ENCODE measurements at places on chromosomes 11 and 22.
A peak's percentile ranks its signal among the peaks of the same experiment; 100 is the strongest.

DNA sequence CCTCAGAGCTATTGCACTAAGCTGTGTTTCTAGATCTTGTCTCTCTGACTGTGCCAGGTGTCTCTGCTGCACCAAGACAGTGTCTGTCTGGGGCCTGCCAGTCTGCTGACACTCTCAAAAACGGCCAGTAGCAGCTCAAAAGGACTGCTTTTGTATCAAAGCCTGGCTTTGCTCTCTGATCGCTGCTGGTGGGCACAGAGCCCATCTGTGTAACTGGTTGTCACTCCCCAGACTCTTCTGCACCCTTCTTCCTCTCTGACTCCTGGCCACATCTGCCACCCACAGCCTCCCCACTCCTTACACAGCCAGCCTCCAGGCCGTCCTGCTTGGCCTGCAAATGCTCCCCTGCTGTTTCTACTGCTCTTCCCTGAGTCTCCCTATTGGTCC, 26.5 kb downstream of the MED15 start:
- DNase-seq, result no peak

DNA sequence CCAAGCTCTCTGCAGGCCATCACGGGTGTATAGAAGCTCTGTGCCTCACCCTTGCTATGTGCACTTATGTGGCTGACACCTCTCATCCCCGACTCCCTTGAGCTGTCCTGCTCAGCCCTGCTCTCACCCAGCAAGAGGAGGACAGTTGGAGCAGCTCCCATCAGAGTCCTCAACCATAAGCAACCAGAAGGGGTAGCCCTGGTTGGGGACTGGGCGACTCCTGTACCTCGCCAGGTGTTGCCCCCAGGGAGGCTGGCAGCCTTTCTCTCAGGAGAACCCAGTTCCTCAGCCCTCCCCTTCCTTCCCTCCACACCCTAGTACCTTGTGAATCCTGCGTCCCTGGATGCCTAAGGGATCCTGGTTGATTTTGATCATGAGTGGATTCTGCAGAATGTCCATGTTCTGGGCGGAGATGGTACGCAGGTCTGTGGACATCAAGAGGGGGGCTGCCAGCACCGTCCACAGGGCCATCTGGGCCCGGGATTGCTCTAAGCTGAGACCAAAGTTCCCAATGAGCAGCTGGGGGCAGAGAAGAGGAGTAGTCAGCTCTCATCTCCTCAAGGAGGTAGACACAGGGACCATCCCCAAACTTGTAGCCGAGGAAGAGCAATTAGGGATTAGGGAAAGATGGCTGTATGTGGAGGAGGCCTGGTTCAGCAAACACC, 8.0 kb downstream of the NAGA start:
- no peak for DNase-seq

GRCh38 chr11:29452146-29452545, 564.7 kb downstream of the KCNA4 start:
- DNase-seq, result no peak

GRCh38 chr11:77140231-77140851, 12.3 kb downstream of the MYO7A start:
- DNase-seq, result no peak

GRCh38 chr11:35662061-35662648, 420 bp upstream of the TRIM44 start:
- peak; percentile 39 for DNase-seq

DNA sequence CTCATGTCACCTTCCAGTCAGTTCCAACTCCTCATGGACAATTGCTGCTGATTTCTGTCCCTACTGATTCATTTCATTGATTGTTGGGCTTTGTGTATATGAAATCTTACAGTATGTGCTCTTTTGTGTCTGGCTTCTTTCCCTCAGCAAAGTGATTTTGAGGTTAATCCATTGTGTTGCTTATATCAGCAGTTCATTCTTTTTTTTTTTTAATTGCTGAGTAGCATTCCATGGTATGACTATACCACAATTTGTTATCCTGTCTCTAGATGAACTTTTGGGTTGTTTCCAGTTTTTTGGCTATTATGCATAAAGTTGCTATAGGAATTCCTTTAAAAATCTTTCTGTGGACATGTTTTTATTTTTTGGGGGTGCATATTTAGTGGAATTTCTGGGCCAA, 59.9 kb downstream of the NXPE1 start:
- DNase-seq, result no peak

- DNase-seq, result no peak
Measured at GRCh38 chr11:107821199-107821927, 37.2 kb downstream of the SLC35F2 start.

GRCh38 chr22:20763630-20764470, 10.1 kb upstream of the SERPIND1 start:
- no peak for DNase-seq

DNA sequence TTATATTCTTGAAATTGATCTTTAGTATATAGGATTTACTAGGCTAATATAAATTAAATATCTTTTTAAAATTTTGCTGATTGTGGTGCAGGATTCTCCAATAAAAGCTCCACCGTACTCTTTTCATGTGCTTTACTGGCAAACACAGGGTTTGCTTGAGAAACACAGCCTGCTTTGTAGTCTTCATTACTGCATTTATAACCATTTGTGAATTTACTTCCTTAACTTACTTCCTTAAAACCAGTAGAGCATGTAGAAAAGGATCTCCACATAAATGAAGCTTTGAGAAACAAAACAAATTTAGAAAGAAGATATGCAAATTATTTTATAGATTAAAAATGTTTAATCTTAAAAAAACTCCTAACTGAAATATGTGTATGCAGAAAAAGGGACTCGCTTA, 28.8 kb downstream of the SWAP70 start:
- no peak for DNase-seq

- DNase-seq, result no peak
Measured at GRCh38 chr11:12092714-12093113, 17.7 kb upstream of the MICAL2 start.

DNA sequence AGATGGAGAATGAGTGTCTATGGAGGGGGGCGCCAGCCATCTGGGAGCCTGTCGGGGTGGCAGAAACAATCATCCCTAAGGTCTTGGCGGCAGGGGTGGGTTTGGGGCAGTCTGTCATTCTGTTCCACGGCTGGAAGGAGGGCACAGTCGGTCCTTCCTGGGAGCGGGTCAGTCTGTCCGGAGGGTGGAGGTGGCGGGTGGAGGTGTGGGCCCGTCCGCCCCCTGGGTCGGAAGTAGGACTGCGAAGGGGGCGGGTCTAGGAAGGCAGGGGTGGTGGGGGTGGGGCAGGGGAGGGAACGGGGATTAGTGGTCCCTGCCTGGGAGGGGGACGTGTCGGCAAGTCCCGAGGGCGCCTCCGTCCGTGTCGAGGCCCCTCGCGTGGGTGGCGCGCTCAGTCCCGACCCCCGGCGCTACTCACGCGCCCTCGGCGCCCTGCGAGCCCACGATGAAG, 461 bp downstream of the TBC1D10A start:
- DNase-seq, result peak; percentile 43

- DNase-seq, result peak; percentile 21
Measured at GRCh38 chr22:30922151-30922611, 46.4 kb downstream of the MORC2 start.

GRCh38 chr11:102494216-102494615, 36.3 kb downstream of the MMP7 start:
- DNase-seq, result no peak

- DNase-seq, result no peak
Measured at GRCh38 chr11:47130543-47130942, 46.1 kb downstream of the ARFGAP2 start.

- DNase-seq, result peak; percentile 25
Measured at GRCh38 chr11:71481101-71481960, 28.3 kb downstream of the NADSYN1 start.

DNA sequence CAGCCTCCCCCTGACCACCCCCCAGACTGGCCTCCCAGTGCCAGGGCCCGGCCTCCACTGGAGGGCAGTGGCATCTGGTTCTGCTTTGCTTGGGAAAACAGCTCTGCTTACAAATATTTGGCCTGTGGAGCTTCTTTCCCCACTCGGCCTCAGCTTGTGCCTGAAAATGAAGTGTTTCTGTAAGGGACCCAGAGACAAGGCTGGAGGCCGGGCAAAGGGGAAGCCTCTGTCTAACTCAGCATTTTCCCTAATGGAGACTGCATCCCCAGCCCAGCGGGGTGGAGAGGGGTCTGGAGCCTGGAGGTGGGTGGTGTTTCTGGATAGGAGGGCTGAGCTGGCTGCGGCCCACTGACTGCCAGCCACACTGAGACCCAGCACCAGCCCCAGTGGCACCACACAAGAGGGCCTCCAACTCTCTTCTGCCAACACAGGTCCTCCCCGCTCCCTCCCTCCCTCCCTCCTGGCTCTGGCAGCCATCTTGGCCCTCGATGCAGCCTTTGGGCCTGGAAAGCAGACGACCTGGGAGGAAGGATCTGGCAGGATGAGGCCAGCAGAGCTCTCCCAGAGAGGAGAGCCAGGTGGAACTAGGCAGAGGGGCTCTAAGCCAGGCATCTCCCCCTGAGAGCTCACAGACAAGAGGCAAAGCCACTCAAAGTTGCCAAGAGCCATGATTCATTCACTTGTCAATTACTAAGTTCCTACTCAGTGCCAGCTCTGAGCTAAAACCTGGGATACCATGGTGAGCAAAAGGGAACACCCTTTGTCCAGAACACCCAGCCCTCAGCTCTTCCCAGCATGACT, 77.1 kb upstream of the CD82 start:
- no peak for DNase-seq

- no peak for DNase-seq
Measured at GRCh38 chr11:12149672-12150225, 39.4 kb downstream of the MICAL2 start.

GRCh38 chr11:30573951-30574350, 12.2 kb downstream of the MPPED2 start:
- no peak for DNase-seq

DNA sequence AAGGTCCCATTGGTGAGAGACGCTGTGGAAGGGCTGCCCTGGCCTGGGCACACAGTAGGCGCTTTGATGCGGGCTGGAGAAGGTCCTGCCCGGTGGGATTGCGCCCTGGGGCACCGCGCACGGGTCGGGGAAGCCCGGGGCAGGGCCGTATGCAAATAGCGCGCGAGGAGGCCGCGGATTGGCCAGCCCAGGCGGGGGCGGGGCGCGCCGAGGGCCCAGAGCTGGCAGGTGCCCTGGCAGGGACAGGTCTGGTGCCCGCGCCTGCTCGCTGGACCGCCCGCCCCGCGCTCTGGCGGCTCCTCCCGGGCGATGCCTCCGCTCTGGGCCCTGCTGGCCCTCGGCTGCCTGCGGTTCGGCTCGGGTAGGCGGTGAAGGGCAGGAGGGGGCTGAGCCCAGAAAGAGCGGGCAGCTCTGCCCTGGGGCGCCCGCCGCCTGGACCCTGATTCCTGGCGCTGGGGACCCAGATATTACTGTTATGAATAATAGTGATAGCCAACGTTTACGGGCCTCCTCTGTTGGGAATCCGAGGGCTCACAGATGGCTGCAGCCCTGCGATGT, at the start of gene UPK3A:
UPK3A (plus strand) TSS at position 245 of the 558 bp plus-strand sequence; CDS start at position 310, 65 bp downstream.
- no peak for DNase-seq

GRCh38 chr11:124602193-124602592, 9.0 kb upstream of the PANX3 start:
- DNase-seq, result no peak

GRCh38 chr11:19087658-19088057, 27.1 kb upstream of the MRGPRX2 start:
- DNase-seq, result no peak
